ENCODE measurements at places on chromosomes 16 and 17.

DNA sequence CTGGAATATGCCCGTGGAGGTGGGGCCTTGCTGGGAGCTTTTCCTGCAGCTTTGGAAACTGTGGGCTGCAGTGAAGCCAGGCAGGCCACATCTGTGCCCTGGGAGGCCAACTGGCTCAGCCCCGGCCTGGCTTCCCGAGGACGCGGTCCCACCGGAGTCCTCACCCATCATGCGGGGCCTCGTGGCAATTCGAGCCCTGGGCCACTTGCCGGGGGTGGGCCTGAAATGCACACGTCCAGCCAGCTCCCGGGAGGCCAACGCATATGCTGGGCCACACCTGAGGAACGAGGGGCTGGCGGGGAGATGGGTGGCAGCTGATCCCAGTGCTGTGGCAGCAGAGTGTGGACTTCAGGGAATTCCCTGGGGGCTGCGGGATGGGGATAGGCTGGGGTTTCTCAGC lies 172.4 kb upstream of the GSE1 start:
- DNase-seq, result no peak

DNA sequence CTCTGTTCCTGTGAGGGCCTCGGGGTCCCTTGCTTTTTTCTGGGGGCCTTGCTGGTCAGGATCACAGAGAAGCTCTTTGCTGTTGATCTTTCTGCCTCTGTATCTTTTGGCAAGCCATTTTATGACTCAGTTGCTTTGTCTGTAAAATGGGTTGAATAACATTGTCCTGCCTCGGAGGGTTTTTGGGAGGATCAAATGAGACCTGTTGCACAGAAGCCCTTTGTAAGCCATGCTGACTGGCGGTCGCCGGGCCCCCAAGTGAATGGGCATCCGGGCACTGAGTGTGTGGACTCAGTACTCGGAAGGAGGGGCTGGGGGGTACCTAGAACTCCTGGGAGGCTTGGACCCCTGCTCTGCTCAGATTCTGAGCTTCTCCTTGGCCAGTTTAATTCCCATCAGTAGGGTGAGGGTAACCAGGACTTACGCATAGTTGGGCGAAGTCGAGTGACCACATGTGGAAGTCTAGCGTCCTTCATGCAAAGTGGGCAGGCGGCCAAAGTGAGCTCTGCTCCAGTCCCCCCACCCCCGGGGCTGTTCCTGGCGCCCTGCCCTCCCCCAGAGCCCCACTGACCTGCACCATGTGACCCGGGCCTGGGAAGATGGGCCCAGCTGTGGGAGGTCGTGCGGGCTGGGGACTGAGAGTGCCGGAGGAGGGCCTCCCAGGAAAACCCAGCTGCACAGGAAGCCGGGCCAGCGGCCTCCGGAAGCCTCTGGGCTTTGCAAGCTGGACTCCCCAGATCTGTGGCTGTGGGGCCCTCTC lies 284.0 kb downstream of the SEC14L1 start:
- no peak for DNase-seq

DNA sequence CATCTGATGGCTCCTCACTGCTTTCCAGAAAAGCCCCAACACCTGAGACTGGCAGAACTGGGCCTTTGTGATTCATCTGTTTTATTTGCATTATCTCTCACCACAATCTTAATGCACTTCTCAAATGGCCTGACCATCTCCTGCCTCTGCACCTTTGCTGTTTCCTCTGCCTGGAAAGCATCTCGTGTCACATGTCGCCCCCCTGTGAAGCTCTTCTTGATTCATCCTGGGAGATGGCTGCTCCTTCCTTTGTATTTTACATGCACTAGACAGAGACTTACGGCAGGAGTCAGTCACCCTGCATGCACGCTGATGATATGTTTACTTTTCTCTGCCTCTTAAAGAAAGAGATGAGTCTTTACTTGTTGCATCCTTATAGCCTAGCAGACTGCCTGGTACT lies 30.0 kb downstream of the HNF1B start:
- DNase-seq, result no peak

DNA sequence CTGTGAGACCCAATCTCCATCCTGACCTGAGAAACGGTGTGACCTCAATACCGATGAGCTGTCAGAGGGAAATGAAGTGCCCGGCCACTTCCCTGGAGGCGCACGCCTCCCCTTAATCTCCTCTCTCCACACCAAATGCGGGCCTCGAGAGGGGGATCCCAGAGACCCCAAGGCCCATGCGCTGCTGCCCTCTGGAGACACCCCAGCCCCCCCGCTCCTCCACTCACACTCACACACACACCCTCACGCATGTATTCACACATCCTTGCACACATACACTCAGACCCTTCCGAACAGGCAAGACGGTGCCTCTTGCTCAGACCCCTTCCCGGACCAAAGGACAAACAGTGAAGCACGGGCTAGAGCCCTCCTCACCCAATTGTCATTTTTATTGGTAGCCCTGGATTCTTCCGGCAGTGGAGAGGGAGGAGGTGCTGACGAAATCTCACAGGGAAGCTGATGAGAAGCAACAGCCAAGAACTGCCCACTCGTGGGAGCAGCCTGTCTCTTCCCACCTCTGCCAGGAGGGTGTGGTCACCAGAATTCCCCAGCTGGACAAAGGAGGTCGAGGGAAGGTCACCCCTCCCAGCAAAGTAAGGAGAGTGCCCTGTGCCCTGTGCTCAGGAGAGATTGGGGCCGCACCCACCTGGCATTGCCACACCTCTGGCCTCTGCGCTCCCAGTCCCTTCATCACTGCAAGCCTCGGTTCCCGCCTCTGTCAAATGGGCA lies 136.0 kb upstream of the TNRC6C start:
- DNase-seq, result no peak

DNA sequence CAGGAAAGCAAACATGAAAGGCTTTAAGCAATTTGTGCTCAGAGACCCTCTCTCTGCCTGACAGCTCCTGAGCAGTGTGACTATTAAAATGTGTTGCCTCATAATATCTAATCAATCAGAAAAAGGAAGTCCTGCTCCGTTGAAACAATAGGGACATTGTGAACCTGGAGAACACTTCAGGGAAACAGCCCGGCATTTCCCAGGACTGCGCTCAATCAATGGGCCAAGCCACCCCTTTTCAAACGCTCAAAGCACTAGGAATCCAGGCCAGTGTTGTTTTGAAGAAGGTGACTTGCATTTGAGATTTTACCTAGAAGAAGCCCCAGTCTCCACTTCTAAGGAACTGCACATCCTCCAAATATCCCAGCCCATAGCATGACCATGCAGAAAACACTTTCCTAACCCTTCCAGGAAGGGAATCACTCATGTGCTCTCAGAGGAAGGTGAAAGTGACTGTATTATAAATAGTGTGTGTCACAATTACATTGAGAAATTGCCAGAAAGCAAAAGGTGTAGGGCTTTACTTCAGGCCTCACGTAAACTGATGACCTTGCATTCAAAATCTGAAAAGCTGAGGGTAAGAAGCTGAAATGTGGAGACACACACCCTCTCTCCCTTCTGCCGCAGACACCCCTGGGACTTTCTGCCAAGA lies 19.4 kb downstream of the CDRT4 start:
- no peak for DNase-seq

GRCh38 chr16:80913397-80913796 lies 93.3 kb downstream of the CMC2 start:
- no peak for DNase-seq

DNA sequence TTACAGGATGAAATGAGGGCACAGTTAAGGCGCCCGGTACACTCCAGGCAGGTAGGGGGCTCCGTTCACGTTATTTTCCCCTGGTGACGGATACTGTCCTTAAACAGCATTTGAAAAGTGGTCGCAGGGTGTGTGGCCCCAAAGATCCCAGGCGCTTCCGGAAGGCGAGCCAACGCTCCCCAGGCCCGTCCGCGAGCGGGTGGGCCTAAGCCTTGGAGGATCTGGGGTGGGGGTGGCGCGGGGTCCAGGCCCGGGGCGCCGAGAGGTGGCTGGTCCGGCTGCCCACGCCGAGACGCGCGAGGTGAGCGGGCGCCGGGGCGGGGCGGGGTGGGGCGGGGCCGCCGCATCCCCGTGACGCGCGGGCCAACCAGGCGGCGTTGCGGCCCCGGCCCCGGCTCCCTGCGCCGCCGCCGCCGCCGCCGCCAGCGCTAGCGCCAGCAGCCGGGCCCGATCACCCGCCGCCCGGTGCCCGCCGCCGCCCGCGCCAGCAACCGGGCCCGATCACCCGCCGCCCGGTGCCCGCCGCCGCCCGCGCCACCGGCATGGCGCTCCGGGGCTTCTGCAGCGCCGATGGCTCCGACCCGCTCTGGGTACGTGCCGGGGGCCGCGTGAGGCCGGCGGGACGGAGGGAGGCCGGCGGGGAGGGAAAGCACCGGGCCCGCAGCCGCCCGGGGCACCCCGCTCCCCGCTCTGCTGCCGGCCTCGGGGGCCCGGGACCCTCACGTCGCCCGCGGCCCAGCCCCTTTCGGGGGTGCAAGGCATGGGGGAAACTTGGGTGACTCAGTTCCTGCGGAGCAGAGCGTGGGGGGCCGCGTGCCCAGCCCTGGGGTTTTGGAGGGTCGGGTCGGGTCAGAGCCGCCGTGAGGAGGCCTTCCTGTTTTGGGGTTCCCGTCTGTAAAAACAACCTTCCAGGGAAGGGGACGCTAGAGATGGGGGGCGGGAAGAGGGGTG lies at the start of gene ABCC1:
Gene ABCC1 (plus strand): TSS at position 407 of the 951 bp plus-strand sequence. CDS start 136 bp downstream, at position 543.
- no peak for DNase-seq

DNA sequence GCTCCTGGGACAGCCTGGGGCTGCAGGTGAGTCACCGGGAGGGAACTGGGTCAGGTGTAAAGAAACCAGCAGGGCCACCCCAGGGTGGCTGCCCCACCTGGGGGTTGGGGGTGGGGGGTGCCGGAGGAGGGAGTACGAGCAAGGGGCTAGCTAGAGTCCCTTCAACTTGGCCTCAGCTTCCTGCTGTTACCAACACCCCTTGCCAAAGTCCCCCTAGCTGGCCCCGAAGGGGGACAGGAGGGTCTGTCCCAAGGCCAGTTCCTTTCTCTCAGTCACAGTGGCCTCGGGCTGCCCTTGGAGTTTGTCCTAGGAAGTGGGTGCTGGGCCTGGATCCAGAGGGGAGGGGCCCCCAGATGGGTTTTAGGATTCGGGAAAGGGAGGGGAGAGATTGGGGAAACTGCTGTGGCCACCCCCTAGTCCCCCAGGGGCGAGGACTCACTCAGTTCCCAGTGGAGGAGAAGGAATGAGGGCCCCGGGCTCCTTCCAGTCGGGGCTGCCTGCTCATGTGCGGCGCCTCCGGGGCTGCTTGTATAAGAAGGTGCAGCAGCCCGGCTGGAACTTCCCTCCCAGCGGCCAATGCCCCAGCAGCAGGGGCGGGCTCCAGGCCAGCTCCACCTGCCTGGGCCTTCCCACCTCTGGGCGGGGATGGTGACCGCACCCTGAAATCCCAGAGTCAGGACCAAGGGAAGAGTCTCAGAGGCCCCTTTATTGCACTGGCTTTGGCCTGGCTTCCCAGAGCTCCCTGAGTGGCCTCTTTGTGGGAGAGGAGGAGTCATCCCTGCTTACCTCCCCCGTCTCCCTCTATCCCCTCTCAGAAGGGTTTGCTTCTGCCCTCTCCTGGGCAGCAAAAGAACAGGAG lies 7.3 kb downstream of the ARHGAP27 start:
- DNase-seq, result no peak

GRCh38 chr16:27324851-27325301 lies 11.1 kb downstream of the IL4R start:
- DNase-seq, result no peak

Measured in NCI-H1048 (cell line).